CD14-positive monocyte (primary cell): ENCODE measurements at places on chromosomes 3 and 15.

- DNase-seq = no peak
Observed at GRCh38 chr3:11733914-11734313, 90.2 kb upstream of the VGLL4 start.

GRCh38 chr3:36893137-36893557 is 51.7 kb downstream of the TRANK1 start:
- DNase-seq = peak; percentile 95

- DNase-seq = peak; percentile 93
Observed at GRCh38 chr3:130850044-130850797, 43.7 kb upstream of the ATP2C1 start.

DNA sequence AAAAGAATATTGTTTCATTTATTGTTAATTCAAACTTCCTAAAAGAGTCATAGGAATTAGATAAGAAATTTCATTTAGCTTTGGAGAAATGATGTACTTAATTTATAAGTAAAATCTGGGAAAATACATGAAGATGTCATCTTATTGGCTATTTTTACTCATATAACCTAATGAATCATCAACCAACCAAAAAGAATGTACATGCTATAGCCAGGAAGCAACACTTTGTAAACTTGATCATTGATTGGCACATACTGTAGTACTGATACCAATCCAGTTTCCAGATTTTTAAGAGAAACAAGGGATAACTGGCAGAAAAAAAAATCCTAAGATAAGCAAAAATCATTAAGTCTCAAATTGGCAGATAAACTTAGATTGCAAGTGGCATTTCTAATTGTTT is 207.9 kb upstream of the CDIN1 start:
- DNase-seq = no peak

DNA sequence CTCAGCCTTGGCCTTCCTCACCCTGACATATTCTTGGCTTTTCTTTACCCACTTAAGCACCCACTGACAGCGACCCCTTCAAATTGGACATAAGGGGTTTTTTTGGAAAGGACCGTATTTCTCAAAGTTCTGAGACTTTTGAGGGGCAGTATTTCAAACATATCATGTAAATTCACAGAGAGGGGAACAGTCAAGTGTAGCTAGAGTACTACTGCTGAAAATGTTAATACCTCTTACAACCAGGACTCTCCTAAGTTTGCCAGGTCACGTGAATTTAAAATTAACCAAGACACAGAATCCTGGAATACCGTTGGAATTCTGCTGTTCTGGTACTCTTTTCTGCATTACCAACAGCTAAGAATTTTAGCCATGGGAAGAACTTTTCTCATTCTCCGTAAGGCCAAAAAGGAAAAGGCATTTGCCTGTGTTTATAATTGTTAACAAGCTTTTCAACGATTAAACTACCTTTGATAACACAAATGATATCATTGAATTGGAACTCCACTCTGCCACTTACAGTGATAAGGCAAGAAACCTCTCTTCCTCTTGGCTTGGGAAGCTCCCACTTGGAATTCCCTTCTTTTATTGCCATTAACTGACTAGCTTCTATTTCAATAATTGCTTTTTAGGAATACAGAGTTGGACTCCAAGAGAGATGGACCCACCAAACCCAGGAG is 597 bp upstream of the GBE1 start:
- no peak for DNase-seq
